ENCODE measurements at places on chromosomes 2 and 18. TPM values are rescaled to one million over a fixed set of nuclear protein-coding genes. Genes with fewer than 3 reads are reported as not detected.
A peak's percentile ranks its signal among the peaks of the same experiment; 100 is the strongest.

LIMS3 gene
- not detected for total RNA-seq

GRCh38 chr2:42569116-42569711 is 782 bp downstream of the MTA3 start:
- DNase-seq: peak; percentile 47

DNA sequence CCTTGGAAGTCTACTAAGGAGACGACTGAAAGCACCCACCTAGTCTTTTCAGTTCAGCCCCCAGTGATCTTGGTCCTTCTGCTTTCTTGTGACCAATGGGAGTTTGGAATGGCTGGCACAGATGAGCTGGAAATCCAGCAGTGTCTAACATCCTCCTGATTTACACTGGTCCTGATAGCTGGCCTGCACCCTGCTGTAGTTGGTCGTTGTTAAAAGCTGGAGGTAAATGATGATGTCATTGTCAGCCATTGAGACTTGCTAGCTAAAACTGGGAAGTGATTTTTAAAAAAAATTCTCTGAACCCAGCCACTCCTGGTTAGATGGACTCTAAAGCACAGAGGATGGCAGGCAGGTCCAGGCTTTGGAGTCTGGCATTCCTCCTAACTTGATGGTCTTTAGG is 19.3 kb downstream of the CCT7 start:
- DNase-seq: no peak

GRCh38 chr2:54088191-54088634 is 27.2 kb upstream of the ACYP2 start:
- peak; percentile 44 for DNase-seq

VAMP8 gene
- 2.1 TPM for total RNA-seq

TAF4B gene
- 2.6 TPM for total RNA-seq

- no peak for DNase-seq
Observed at GRCh38 chr2:126788652-126789051, 110.0 kb upstream of the TEX51 start.

LDLRAD4 gene
- total RNA-seq: not detected

DNA sequence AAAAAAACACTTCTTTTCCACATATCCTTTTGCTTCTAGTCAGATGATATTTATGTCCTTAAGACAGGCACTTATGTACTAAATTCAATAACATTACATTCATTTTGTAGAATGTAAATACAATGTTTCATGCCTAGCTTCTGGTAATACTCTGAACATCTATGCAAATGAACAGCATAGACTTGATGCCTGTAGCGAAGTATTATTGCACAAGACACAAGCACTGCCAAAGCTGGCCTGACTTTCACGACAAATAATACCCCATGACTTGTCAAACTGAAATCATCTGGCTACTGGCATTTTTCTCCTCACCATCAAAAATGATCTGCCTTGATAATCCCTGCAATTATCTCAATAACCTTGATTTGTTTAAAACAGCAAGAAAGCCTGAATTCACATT is 101.3 kb downstream of the L3MBTL4 start:
- DNase-seq: no peak

- no peak for DNase-seq
Observed at GRCh38 chr18:21262244-21262643, 20.2 kb downstream of the GREB1L start.

DNA sequence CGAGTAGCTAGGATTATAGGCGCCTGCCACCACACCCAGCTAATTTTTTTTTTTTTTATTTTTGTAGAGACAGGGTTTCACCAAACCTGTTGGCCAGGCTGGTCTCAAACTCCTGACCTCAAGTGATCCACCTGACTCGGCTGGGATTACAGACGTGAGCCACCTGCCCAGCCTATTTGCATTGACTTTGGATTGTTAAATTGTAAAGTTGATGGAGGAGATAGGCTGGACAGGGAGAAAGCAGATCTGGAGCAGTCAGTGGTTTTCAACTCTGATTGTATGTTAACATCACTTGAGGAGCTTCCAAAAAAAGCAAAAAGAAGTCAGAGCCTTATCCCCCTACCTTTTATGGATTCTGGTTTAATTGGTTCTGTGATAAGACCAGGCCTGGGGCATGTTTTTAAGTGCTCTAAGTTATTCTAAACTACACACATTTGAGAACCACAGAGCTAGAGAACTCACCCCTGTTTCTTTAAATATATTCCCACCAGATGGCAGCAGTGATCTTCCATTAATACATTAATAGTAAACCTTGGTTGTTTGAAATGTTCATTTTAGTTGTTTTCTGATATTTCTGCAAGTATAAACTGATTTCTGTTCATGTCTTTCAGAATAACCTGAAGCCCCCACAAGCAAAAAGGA is 7.5 kb downstream of the C2orf49 start:
- DNase-seq: peak; percentile 68

RAB3GAP1 gene
- total RNA-seq: 73.2 TPM

GRCh38 chr18:12036201-12036751 is 55.0 kb downstream of the IMPA2 start:
- DNase-seq: no peak

- DNase-seq: no peak
Observed at GRCh38 chr18:37508207-37508606, 57.4 kb downstream of the CELF4 start.

- peak; percentile 27 for DNase-seq
Observed at GRCh38 chr18:73879328-73879727, 268.3 kb downstream of the FBXO15 start.

DNA sequence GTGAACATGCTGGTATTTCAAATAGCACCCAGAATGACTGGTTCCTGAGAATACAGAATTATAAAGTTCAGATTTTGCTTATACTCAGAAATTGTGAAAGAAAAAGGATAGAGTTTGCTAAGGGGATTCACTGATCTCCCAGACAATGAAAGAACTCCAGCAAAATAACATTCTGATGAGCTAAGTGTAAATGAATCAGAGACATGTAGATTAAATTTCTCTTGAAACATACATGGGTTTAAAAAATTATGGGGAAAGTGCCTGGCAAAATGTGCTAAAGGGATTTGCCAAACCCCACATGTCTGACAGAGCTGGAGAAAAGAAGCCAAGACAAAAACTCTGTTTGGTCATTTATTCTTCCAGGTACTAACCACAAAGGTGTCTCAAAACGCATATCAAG is 116.3 kb downstream of the FTCDNL1 start:
- peak; percentile 5 for DNase-seq

PRSS56 gene
- total RNA-seq: not detected

GRCh38 chr2:171482308-171482707 is 40.0 kb upstream of the CYBRD1 start:
- DNase-seq: no peak

DNA sequence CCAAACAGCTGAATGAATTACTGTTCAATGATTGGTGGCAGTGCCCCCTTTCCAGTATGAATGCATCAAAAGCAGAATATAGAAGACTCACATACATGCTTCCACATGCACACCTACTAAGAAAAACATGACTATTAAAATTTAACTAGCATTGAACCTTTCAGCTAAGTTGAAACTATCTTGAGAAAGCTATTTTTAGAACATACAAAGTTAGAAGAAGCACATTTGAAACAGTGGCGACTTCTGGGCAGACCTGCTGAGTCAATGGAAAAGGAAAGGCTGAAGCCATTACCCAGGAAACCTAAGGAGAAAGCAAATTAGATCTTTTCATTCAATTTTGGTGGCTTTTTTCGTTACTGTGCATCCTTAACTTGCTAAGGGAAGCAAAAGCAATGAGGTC is 55.9 kb downstream of the PLA2R1 start:
- peak; percentile 16 for DNase-seq

DNA sequence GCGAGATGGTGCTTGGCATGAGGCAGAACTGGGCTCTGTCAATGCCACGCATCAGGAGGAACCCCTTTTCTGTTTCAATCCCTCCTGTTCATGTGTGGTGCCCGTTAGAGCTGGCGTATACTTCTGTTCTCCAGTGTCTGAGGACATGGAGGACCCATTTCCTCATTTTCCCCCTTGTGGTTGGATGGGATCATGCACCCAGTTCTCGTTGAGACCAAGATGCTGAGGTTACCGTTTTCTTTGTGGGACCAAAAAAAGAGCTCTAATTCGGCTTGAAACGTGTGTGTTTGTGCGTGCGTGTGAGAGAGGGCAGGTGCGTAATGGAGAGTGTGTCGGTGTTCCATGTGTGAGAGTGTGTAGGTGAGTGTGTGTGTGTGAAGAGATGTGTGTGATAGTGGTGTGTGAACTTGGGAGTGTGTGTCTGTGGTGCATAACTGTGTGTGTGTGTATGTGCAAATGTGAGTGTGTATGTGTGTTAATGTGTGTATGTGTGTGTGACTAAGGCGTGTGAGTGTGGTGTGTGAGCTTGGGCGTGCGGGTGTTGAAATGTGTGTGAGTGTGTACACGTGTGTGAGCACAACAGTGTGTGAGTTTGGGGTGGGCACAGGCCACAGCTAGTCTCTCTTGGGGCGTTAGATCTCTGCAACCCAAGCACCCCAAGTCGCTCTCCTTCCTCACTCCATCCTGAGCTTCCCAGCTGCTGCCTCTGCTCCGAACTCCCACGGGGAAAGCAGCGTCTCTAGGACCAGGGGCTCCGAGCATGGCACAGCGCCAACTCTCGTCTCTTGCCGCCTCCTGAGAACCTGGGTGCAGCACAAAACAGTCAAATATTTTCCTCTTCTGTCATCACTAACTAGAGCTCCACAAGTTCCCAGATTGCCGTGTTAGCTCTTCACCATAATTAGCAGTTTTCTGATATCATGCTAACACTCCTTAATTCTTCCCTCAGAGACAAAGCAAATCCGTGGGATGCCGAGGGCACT is 75.8 kb downstream of the LONRF2 start:
- no peak for DNase-seq

- no peak for DNase-seq
Observed at GRCh38 chr2:24072259-24072658, 3.9 kb downstream of the SF3B6 start.

DNA sequence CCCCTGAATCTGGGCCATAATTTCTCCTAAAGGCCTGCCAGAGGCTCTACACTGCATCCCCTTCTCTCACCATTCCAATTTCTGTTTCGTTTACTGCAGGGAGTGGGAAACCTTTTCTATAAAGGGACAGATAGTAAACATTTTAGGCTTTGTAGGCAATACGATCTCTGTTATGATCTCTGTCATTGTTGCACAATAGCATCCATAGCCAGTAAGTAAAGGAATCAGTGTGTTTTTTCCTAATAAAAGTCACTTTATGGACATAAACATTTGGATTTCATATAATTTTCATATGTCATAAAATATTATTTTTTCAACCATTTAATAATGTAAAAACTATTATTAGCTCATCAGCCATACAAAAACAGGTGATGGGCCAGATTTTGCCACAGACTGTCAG is 531.7 kb downstream of the DSC3 start:
- no peak for DNase-seq

DNA sequence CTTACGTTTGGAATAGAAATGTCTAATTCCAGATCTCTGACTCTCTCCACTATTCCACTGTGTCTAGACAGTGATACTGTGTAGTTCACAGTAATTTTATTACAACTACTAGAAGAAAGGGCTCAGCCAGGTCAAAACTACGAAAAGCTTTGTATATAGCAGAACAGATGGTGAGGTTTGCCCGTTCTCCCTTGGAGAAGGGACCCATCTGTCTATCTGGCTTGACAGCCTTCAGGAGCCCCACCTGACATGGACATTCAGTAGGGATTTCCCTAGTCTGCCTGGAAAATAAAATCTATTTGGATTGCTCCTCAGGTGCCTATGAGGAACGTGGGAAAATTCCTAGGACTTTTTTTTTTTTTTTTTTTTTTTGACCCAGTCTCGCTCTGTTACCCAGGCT is 435.4 kb downstream of the NRXN1 start:
- DNase-seq: no peak

DNA sequence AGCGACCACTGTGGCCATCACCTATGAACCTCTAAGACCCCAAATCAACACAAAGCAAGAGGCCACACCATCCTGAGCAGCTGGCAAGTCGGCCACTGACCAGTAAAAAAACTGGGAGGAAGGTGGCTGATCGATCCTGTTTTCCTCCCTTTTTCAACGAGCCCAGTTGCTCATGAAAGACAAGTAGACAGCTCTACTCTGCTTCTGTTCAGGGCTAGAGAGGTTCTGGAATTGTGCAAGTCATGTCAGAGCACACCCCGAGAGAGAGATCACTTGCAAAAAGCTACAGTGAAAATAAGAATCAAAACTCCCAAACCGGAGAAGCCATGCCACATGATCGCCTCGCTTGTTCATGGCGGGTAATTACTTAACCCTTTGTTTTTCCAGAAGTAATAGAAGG is 34.6 kb downstream of the ZNF516 start:
- peak; percentile 56 for DNase-seq

DNA sequence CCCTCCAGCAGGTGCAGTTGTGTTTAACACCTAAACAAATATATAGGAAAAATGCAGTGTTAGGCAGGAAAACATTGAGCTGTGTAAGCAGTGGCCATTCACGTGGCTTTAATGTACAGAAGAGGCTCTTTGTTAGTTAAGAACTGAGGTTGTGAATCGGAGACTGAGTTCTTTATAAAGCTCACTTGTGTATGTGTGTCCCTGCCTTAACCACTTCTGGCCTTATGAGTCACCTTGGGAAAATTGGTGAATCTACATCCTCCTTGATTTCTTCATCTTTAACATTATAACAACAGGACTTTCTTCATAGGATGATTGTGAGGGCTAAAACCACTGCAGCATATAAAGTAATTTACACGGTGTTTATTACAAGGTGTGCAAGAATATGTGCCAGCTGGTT is 188.4 kb upstream of the TPO start:
- DNase-seq: no peak

PAIP2B gene
- 1.5 TPM for total RNA-seq

DNA sequence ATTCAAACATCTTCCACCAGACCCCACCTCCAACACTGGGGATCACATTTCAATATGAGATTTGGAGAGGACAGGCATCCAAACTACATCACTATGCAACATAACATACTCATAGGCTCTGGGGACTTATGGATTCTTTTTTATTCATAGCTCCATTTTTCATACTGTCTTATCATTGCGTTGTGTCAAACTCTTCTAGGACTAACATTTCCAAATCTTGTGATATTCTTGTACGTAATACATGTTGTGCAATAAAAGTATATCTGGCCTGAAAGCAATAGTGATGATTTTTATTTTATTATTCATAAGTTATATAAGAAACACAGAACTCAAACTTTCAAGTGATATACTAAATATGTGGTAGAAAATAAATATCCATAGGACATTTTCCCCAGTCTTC is 60.6 kb upstream of the ACTR3 start:
- peak; percentile 43 for DNase-seq

All from fibroblast of lung (primary cell).